Activated T-cell treated with anti-CD3 and anti-CD28 coated beads for 48 hours (primary cell): ENCODE measurements at places on chromosomes 13 and 19.

DNA sequence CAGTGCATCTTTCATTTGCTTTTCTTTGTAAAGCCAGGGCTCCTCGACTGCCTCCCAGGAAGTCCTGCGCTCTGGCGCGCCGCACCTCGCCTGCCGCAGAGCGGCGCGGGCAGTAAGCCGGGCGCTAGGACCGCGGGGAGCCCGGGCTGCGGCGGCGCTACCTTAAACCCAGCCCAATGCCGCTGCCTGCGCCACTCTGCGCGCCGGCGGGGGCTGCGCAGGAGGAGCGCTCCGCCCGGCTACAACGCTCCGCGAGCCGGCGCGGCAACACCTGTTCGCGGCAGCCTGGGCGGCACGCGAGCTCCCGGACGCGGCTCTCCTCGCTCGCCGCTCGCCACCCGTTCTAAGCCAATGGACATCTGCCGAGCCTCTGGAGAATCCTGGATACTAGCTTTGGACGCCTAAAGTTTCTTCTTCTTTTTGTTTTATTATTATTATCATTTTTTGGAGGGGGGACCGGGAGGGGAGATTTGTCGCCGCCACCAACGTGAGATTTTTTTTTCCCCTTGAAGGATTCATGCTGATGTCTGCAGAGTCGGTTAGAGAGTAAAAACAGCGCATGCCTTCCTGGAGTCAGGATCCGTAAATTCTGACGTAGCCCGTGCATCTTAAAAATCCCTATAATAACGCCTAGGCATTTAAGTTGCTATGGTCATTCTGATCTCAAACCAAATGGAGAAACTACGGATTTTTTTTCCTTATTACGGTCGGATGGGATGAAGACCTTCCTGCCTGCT, at the start of gene FGF9:
FGF9 (plus strand) TSS at position 191 of the 737 bp plus-strand sequence. CDS start 840 bp downstream, outside the sequence.
- peak; percentile 77 for DNase-seq

DNA sequence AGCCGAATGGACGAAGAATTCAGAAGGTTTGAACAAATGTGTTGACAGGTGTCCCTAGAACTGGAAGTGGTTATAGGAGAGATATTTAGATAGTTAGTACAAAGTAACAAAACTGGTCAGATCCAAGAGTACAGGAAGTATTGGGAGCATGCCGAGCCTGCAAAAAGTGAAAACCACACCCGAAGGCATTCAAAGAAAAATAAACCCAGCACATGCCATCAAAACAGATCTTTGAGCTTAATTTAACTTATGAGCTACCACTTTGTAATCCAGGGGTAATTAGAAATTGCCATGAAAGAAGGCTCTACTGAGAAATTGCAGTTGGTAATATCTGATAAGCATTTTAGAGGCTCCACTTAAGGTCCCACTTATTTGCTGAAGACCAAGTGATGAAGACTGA, 214.2 kb downstream of the DNAJC15 start:
- DNase-seq, result no peak

DNA sequence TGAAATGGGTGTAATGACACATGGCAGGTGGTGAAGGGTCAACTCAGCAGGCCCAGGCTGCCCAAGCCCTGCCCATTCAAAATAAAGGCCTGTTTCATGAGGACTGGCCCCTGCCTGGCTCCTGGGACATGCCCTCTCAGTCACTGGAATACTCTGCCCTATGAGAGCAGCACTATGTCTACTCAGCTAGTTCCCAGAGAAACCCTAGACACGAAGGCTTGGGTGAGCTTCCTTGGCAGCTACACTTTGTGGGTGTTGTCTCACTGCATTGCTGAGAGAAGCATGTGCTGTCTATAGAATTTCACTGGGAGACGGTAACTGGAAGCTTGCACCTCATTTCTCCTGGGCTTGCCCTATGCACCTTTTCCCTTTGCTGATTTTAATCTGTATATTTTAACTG, 752.8 kb downstream of the LIG4 start:
- no peak for DNase-seq

GRCh38 chr19:44202470-44202869, 9.9 kb upstream of the ZNF227 start:
- no peak for DNase-seq

DNA sequence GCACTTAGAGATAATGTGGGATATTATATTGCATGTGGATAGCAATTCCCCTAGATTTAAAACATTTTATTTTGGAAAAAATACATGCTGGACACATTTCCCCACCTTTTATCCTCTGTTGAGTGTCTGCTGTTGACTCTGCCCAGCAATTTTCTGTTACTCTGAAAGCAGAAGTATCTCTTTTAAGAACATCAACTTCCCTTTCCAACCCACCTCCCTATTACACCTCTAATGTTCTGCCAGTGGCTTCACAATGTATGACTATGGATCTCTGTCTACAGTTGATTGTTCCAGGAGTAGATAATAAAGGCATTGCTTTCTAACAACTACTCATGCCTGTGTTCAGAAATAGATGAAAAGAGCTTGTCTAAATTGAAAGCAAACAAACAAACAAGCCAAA, 754.8 kb upstream of the SLITRK6 start:
- no peak for DNase-seq
